ENCODE measurements at places on chromosomes 12 and 14. TPM values are rescaled to one million over a fixed set of nuclear protein-coding genes. Genes with fewer than 3 reads are reported as not detected.

Gene LYZ
- total RNA-seq: 1.1 TPM

Gene ANHX
- not detected for total RNA-seq

Gene CFAP251
- 4.2 TPM for total RNA-seq

- DNase-seq: no peak
Measured at GRCh38 chr14:102320671-102321455, 1.3 kb downstream of the ZNF839 start.

DNA sequence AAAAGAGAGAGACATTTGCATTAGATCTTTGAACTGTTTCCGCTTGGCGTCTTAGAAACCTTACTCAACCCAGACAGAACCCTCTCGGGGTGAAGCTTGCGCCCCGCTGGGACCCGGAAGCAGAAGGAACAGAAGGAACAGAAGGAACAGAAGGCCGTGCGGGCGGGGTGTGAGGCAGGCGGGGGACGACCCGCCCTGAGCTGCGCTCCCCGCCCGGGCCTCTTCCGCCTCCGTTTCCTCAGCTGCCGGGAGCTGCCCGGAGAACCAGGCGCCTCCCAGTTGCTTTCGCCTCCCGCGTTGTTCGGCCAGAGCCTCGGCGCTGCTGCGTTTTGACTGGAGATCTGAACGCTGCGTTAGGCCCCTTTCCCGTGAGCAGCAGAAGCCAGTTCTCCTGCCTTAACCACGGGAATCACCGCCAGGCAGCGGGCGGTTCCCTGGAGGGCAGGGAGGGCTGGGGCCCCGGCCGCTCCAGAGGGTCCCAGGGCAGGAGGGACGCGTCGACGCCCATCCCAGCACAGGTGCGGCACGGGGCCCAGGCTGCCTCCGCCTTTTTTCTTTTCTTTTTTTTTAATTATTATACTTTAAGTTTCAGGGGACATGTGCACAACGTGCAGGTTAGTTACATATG lies 19.3 kb upstream of the MMP17 start:
- no peak for DNase-seq

- no peak for DNase-seq
Measured at GRCh38 chr14:100067971-100068959, 3.0 kb downstream of the EVL start.

DNA sequence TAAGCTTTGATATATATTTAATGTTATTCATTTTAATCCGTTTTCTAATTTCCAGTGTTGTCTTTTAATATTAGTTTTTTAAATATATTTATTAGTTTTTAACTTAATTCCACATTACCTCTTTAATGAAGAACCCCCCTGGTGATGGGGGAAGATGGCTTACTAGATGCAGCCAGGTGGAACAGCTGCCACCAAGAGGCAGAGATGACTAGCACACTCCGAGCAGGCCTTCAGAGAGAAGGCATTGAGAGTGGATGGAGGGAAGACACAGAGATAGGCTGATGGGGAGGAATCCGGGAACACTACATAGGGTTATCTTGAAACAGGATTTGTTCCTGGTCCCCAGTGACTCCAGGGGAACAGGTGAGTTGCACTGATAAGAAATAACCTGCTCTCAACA lies 771.6 kb downstream of the LRFN5 start:
- no peak for DNase-seq

DNA sequence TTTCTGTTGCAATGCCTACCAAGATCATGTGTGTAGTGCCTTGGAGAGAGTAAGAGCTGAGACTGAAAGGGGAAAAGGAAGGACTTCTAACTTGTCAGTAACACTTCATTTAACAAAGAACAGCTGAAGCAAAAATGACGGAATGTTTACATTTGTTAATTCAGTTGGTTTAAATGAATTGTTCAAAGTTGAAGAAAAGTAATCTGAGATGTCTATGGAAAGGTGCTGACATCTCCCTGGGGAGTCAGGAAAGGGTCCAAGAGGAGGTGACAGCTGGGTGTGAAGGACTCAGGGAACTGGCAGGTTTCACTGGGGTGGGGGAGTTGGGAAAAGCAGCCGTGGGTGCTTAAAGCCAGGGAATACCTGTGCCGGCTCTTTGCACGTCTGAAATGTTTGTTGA lies 7.9 kb downstream of the TMEM63C start:
- DNase-seq: no peak

DNA sequence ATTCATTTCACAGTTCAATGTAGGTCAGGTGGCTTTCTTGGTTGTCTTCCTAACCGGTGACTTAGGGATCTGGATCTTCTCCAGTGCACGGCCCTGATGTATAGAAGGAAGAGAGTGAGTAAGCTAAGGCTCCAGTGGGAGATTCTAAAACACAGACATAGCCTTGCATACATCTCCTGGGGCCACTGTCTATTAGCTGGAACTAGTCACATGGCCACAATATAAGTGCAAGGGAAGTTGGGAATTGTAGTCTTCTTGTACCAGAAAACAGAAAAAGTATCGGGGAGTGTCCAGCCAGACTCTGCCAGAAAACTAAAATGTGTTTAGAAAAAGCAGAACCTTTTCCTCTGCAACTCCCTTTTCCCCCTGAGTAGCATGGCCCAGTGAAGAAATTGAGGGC lies 531.6 kb downstream of the VRK1 start:
- no peak for DNase-seq

DNA sequence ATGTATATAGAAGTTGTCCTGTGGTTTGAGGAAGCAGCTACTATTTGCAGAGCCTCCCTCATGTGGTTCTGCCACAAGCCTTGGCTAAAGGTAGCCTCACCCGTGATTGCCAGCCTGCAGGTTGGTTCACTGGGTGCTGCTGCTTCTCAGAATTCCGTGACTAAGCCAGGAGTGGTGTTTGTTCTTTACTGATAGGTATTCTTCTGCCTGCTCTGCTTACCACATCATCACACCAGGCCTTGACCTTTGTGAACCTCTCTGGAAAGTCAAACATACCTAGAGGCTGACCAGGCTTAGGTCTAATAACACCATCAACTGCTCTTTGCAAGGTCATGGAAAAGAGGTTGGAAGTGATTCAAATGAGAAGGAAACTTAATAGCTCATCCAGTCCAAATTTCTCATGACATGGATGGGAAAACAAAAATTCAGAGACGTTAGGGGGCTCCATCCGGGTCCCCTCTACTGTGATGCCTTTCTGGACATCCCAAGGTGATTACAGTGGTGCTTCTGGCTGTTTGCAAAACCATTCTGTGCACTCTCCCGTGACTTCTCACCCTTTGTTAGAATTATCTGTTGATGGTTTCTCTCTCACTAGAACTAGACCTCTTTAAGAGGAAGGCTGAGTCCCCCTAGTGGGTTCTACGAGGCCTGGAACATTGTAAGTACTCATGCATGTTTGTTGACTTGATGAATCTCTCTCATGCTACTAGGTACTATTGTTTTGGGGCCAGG lies 8.5 kb upstream of the SOCS2 start:
- peak; percentile 98 for DNase-seq

DNA sequence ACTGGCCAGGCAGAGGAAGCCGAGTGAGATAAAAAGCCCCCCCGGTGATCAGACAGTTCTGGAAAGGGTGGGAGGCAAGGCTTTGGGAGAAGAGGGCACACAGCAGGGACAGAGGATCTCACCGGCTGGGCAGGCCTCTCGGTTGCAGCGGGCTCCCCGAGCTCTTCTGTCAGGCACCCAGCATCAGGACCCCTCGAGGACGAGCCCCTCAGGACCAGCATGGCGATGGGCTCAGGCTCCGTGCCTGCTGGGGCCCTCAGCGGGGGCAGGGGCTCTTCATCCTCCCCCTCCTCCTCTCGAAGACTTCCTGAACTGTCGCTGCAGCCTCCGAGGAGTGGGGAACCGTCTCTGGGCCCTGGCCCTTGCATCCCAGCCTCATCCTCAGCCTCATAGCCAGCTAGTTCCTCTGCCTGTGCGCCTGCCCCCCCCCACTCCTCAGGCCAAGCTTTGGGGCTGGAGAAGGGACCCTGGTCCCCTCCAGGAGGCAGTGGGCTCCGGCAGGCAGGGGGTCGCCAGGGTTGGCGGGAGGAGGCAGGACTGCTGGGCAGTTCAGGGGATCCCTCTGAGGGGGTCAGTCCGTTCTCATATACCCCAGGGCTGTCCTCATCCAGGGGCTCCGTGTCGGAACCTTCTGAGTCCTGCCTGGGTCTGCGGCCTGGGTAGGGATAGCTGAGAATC lies 3.4 kb upstream of the AP1G2 start:
- DNase-seq: no peak

DNA sequence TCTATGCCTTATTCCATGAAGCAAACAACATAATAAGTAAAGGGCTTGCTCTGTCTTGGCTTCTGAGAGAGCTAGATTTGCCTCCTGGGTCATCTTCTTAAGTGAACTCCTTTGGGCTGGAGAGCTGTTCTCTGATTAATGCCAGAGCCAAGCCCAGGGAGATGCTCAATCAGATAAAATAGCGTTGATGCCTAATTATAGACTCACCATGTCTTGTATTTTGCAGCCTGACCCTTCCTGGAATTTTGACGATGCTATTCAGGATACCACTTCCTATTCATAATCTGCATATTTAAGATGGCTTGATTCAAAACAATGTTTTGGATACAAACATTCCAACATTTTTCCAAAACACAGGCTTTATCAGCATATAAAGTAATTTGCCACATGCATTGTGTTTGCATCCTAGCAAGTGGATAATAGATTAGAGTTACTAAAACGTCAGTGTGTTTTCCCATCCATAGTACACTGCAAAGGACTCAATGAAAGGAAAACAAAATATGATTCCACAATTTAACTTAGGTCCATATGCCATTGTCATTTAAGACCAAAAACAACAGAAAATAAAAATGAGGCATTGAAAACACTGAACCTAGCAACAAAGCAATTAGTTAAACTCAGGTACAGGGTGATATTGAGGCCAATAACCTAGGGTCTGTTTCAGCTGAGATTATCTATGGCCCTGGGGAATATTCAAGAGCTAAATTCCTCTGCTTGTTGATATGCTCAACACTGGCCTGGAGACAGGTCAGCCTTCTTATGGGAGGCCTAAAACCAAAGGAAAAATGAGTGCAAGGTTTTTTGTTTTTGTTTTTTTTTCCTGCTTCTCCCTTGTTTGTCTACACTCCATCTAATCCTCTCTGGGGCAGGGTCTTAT lies 184.2 kb upstream of the FOXN3 start:
- DNase-seq: no peak
